Dermis blood vessel endothelial cell (primary cell): ENCODE measurements at places on chromosomes 7 and 10. TPM values are rescaled to one million over a fixed set of nuclear protein-coding genes. Genes with fewer than 3 reads are reported as not detected.

Gene UPF2
- total RNA-seq = 21.8 and 31.6 TPM in 2 replicates

Gene CHCHD2
- total RNA-seq = 216 and 387 TPM in 2 replicates

Gene ARL4A
- 291 and 334 TPM in 2 replicates for total RNA-seq

Gene CALHM3
- total RNA-seq = not detected in 2 replicates

Gene PSTK
- total RNA-seq = 1.7 and 3.2 TPM in 2 replicates

Gene NPY
- total RNA-seq = not detected in 2 replicates

Gene CPA1
- not detected in 2 replicates for total RNA-seq

Gene PSPH
- total RNA-seq = 42.4 and 45.1 TPM in 2 replicates

Gene BAIAP2L1
- 0.84 and 1.4 TPM in 2 replicates for total RNA-seq

Gene SFTPA1
- total RNA-seq = not detected in 2 replicates

Gene LIPN
- not detected in 2 replicates for total RNA-seq

Gene MICALL2
- 14.4 and 19.1 TPM in 2 replicates for total RNA-seq

Gene GDF2
- not detected in 2 replicates for total RNA-seq

Gene TNS3
- total RNA-seq = 11.7 and 13.6 TPM in 2 replicates

Gene AIMP2
- 61.3 and 62.3 TPM in 2 replicates for total RNA-seq

Gene GRID2IP
- total RNA-seq = 0.05 TPM in 1 of 2 replicates, not detected in the other
